ENCODE measurements at places on chromosomes 7 and 10.

GRCh38 chr7:116577320-116577871 lies 52.6 kb downstream of the CAV1 start:
- DNase-seq = no peak

DNA sequence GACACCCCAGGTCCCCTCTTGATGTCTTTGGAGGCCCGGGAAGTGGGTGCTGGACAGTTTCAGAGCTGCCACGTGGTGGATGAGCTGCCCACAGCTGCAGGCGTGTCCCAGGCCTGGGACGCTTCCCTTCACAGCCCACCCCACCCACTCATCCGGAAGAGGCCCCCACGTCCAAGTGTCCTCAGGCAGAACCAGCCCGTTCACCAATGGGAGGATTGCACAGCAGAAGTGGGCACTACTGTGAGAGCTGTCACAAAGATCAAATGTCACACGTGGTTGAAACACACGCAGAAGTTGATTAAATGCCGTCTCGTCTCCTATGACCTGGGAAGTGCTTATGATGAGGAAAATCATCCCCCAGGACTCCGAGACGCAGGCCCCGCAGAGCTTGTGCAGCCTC lies 52.9 kb downstream of the STK32C start:
- DNase-seq = no peak

- DNase-seq = no peak
Measured at GRCh38 chr10:45649296-45649695, 23.3 kb downstream of the ZFAND4 start.

GRCh38 chr7:7956531-7957128 lies 12.0 kb upstream of the GLCCI1 start:
- DNase-seq = no peak

- DNase-seq = no peak
Measured at GRCh38 chr10:55500931-55501559, 700.0 kb upstream of the PCDH15 start.

GRCh38 chr10:78540355-78541076 lies 506.9 kb downstream of the RPS24 start:
- DNase-seq = no peak

GRCh38 chr7:154627646-154628290 lies 375.2 kb downstream of the PAXIP1 start:
- DNase-seq = no peak

- no peak for DNase-seq
Measured at GRCh38 chr7:134533288-134533771, 6.0 kb downstream of the AKR1B10 start.

DNA sequence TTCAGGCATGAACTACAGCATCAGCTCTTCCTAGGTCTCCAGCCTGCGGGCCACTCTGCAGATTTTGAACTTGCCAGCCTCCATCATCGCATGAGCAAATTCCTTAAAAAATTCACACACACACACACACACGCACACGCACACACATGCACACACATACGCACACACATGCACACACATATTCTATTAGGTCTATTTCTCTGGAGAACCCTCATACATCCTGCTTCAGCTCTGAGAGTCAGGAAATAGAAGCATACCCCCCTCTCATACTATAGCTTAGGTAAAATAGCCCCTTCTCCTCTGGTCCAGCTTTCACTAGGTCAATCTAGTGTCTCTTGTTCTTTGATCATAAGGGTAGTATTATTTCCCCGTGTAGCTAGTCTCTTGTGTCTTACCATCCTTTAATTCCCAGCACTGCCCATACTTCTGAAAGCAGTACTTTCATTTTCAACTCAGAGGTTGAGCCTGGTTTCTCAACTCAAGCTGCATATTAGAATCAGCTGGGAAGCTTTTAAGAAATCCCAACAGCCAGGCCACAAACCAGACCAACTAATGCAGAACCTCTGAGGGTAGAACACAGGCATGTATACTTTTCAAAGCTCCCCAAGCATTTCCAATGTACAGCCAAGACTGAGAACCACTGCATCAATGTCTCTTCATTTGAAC lies 30.9 kb upstream of the ITGB8 start:
- DNase-seq = no peak

- no peak for DNase-seq
Measured at GRCh38 chr7:87598234-87599009, 2.3 kb downstream of the ABCB1 start.

GRCh38 chr10:22372917-22373316 lies 27.6 kb downstream of the SPAG6 start:
- DNase-seq = no peak

- DNase-seq = no peak
Measured at GRCh38 chr7:117375380-117375779, 51.9 kb downstream of the ASZ1 start.

GRCh38 chr7:138885383-138886147 lies 87.6 kb upstream of the ATP6V0A4 start:
- DNase-seq = no peak

DNA sequence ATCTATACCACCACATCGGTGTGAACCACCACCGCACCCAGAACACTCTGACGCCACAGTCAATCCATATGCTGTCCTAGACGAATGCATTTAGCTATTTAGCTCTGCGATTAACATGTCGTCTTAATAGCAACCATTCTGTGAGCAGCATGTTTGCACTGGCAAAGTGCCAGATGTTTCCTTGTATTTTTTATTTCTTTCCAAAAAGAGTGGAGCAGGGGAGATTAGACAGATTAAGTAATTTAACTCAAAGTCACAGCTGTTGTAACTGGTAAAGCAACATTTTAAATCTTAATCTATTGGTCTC lies 57.0 kb upstream of the ARL4A start:
- DNase-seq = no peak

- DNase-seq = no peak
Measured at GRCh38 chr7:117588352-117588794, 108.5 kb downstream of the CFTR start.

DNA sequence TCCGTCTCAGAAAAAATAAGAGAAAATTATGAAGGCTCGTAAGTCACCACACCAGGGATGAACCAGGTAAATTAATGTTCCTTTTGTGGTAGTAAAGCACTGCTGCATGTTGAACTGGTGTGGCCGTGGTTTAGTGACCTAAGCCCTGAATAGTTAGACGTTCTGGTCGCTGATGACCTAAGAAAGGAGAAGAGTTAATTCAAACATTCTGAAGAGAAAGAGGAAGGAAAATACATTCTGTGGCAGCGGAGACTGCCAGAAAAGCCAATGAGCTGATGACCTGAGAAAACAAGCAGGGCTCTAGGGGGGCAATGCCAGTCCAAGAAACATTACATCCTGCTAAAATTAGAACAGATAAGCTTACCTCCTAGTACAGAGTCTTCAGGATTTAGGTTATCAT lies 17.5 kb downstream of the DNAJC9 start:
- no peak for DNase-seq

GRCh38 chr10:126283307-126283706 lies 105.0 kb downstream of the ADAM12 start:
- DNase-seq = no peak

- no peak for DNase-seq
Measured at GRCh38 chr10:17921378-17921777, 30.3 kb upstream of the SLC39A12 start.

DNA sequence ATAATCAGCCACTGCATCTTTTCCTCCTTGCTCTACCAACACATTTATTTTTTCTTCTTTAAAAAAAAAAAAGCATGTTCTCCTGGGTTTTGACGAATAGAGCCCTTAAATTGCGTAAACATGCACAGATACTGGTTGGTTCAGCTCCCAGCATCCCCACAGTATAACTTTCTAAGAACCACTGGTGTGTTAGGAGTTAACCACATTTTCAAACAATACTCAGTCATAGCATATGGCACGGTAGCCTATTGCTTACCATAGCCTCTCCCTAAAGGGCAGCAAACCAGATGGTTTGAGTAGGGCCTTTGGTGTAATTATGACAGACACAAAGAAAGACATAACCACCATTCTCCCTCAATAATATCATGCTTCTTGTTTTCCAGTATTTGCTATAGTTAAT lies 145.0 kb downstream of the LRRC4 start:
- no peak for DNase-seq

- no peak for DNase-seq
Measured at GRCh38 chr10:436013-436697, 253.3 kb downstream of the DIP2C start.

DNA sequence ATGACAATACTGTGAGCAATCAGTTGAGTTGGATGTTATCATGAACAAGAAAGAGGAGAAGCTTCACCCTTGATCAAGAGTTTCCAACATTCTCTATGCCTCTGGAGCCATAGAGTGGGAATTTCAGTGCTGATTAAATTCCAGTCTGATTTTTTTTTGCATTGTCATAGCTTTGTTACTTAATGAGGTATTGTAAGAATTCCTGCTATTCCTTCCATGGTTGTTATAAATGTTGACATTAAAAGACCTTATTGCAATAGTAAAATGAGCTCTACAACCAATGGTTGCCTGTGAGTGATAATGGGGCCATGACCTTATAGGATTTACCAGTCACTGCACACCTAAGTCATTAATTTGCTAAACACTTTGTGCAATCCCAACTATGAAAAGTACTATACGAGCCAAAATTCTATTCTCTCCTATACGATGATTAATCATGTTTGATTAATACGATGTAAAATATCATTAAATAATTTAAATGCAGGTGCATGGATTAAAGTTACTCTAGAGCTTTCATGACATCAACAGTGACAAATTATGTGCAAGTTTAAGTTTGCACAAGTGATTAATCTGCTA lies 353.2 kb upstream of the KLF6 start:
- DNase-seq = no peak

- DNase-seq = no peak
Measured at GRCh38 chr7:127393368-127394058, 1.0 kb upstream of the ZNF800 start.

DNA sequence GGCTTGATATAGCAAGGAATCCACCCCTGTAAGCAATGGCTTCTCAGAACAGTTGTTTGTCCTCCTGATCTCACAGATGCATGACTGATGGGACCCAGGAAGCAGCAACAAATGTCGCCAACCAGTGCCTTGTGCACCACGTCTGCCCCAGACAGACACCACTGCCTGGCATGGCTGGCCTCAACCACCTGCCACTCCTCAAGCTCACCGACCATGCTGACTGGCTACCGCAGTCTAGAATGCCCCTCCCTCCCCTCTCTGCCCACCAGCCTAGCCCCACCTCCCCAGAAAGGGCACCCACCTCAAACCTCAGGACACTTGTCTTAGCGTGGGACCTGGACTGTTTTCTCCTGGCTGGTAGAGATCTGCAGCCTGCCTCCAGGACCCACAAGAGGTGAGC lies 24.0 kb downstream of the LRRC20 start:
- DNase-seq = no peak

Measured in RWPE2 (cell line).